ENCODE measurements at places on chromosomes 2 and 18. TPM values are rescaled to one million over a fixed set of nuclear protein-coding genes. Genes with fewer than 3 reads are reported as not detected.

The PLCL1 gene
- 0.33 TPM for total RNA-seq

The DNAJC5G gene
- total RNA-seq: not detected

The KCNF1 gene
- total RNA-seq: under 0.01 TPM

The LDLRAD4 gene
- 4.0 TPM for total RNA-seq

The IMP4 gene
- 82.9 TPM for total RNA-seq

The PSMA8 gene
- total RNA-seq: not detected

The RGPD5 gene
- total RNA-seq: 20.8 TPM

All from melanocyte of skin (primary cell).